ENCODE measurements at places on chromosomes 3 and 15. TPM values are rescaled to one million over a fixed set of nuclear protein-coding genes. Genes with fewer than 3 reads are reported as not detected.

DNA sequence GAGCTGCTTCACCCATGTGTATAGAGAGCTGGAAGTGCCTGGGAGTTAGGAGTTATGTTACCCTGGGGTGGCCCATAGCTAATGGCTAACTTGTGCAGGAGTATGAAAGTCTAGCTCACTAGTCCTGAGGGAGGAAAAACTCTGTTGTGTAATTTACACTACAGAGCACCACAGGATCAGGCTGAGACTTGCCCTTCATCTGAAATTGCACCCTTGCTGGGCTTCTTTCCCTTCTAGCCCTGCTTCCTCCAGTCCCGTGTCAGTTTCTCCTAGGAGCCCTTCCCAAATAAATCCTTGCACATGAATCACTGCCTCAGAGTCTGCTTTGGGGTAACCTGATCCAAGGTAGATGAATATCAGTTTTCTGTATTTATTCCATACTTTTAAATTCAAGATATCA lies 40.0 kb downstream of the CTXND1 start:
- H3K4me1 ChIP-seq = no peaks in the 10 kb centered on the region
- H3K36me3 ChIP-seq = no peaks in the 10 kb centered on the region
- no peak overlapping the region for H3K4me3 ChIP-seq
- no peak overlapping the region for H3K27ac ChIP-seq
- DNase-seq = no peak

- H3K36me3 ChIP-seq = no peaks in the 10 kb centered on the region
- no peak for DNase-seq
- no peak overlapping the region for H3K4me3 ChIP-seq
- H3K4me1 ChIP-seq = no peaks in the 10 kb centered on the region
- no peaks in the 10 kb centered on the region for H3K27me3 ChIP-seq
These were observed 176.8 kb downstream of the TUSC7 start for GRCh38 chr3:116886202-116886893.

GRCh38 chr15:29316422-29316821 lies 46.8 kb upstream of the NSMCE3 start:
- H3K27ac ChIP-seq = no peak overlapping the region
- no peaks in the 10 kb centered on the region for H3K27me3 ChIP-seq
- no peak overlapping the region for H3K4me3 ChIP-seq
- no peak for DNase-seq

Gene C3orf85
- total RNA-seq = not detected

Gene RBMS3
- total RNA-seq = 7.7 TPM
